Kidney (tissue), 22 donors: ENCODE measurements at places on chromosomes 3 and 15.
A peak's percentile ranks its signal among the peaks of the same experiment; 100 is the strongest.

DNA sequence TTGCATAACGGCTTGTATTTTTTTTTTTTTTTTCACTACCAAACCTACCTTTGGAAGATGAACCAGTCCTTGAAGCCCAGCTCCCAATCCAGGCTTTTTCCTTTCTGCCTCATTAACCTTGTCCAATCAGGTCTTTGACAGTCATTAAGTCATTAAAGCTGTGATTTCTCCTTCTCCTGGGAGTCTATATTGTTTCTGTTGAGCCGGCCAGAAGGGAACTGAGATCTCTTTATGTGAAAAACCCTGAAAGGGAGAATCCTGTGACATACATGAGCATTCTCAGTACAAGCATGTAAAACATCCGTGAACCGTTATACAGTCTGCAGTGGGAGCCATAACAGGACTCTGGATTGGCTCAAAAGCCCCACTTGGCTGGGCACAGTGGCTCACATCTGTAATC lies 40.0 kb downstream of the ZNF589 start:
- DNase-seq, result peak; percentile 40
- no peaks in the 10 kb centered on the region for H3K36me3 ChIP-seq
- no peak overlapping the region for H3K4me3 ChIP-seq
- no peaks in the 10 kb centered on the region for H3K27me3 ChIP-seq

- no peaks in the 10 kb centered on the region for H3K36me3 ChIP-seq
- H3K27me3 ChIP-seq, result no peaks in the 10 kb centered on the region
- no peak for DNase-seq
- H3K4me1 ChIP-seq, result peaks cover 9% of the 10 kb centered on the region
These were observed 52.5 kb downstream of the KLF15 start for GRCh38 chr3:126304704-126305103.

DNA sequence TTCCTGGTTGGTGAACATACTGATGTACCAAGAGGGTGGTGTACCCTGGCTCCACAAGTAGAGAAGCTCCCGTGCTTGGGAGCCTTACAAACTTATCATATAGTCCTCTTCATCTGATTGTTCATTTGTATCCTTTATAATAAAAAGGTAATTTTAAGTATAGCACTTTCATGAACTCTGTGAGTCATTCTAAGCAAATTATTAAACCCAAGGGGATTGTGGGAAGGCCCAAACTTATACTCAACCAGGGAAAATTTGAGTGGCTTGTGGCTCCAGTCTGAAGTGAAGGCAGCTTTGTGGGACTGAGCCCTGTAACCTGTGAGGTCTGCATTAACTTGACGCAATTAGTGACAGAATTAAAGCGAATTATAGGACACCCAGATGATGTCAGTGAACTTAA lies 29.0 kb downstream of the TTBK2 start:
- H3K27ac ChIP-seq, result no peak overlapping the region
- no peak for DNase-seq
- H3K4me1 ChIP-seq, result peaks cover 2% of the 10 kb centered on the region
- H3K27me3 ChIP-seq, result no peaks in the 10 kb centered on the region
- H3K36me3 ChIP-seq, result no peaks in the 10 kb centered on the region
- H3K4me3 ChIP-seq, result no peak overlapping the region

DNA sequence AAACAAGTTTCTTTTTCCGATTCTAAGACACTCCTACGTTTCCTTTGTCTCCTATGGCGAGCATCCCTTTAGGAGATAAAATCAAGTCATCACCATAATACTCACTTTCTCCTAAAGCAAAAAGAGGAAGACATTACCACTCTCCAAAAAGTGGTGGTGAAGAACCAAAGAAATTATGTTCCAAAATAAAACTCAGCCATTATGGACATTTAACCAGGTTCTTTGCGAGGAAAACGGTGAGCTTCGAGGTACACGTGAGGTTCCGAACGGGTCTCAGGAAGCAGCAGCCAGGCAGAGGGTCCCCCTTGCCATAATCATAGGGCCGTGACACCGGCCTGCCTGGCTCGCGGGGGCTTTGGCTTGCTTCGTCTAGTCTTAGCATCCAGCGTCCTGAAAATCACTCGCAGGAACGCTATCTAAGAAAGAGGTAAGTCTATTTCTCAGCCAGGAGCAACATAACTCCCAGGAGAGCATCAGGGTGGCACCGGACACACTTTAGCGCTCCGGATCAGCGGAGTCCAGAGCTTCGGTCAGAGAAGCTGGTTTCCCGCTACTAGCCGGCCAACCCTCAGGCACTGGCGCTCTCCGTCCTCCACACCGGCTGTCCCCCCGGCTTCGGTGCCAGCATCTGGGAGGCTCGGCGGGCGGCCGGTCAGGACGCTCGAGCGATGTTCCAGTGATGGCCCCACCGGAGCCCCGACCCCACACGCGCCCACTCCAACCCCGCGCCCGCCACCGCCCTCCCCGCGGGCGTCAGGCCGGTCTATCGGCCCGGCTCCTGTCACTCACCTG lies 581 bp downstream of the IP6K1 start:
- H3K4me1 ChIP-seq, result no peaks in the 10 kb centered on the region
- H3K4me3 ChIP-seq, result peak overlapping the region; percentile 84
- no peaks in the 10 kb centered on the region for H3K27me3 ChIP-seq
- H3K36me3 ChIP-seq, result peaks cover 6% of the 10 kb centered on the region
- DNase-seq, result peak; percentile 62

GRCh38 chr3:103624271-103624670 lies 1189.5 kb downstream of the ZPLD1 start:
- no peaks in the 10 kb centered on the region for H3K36me3 ChIP-seq
- no peak overlapping the region for H3K27ac ChIP-seq
- no peak overlapping the region for H3K4me3 ChIP-seq
- no peaks in the 10 kb centered on the region for H3K4me1 ChIP-seq

GRCh38 chr3:159172473-159172872 lies 370.6 kb downstream of the MFSD1 start:
- no peaks in the 10 kb centered on the region for H3K27me3 ChIP-seq
- H3K4me3 ChIP-seq, result no peak overlapping the region
- DNase-seq, result no peak
- no peaks in the 10 kb centered on the region for H3K4me1 ChIP-seq
- no peaks in the 10 kb centered on the region for H3K36me3 ChIP-seq
- no peak overlapping the region for H3K27ac ChIP-seq

- DNase-seq, result no peak
- H3K27me3 ChIP-seq, result no peaks in the 10 kb centered on the region
- H3K36me3 ChIP-seq, result no peaks in the 10 kb centered on the region
- no peak overlapping the region for H3K27ac ChIP-seq
- H3K4me1 ChIP-seq, result no peaks in the 10 kb centered on the region
These were observed 379.2 kb downstream of the LPP start for GRCh38 chr3:188533172-188533571.

DNA sequence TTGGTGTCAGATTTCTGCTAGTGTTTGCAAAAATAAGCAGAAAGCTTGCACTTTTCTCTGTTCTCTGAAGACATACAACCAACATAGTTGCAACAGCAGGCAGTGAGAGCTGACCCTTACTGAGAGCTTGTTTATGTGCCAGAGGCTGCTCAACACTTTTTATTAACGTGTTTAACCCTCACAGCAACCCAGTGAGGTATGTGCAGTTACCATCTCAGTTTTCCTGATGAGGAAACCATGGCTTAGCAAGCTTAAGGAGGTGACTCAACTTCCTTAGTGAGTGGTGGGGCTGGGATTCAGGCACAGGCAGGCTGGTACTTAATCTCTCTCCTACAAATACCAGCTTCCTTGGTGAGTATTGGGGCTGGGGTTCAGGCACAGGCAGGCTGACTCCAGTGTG lies 158.1 kb upstream of the CTDSPL start:
- H3K36me3 ChIP-seq, result no peaks in the 10 kb centered on the region
- peaks cover 4% of the 10 kb centered on the region for H3K4me1 ChIP-seq
- no peak overlapping the region for H3K27ac ChIP-seq
- no peak for DNase-seq
- H3K4me3 ChIP-seq, result no peak overlapping the region
